ENCODE measurements at places on chromosomes 7 and 10.

DNA sequence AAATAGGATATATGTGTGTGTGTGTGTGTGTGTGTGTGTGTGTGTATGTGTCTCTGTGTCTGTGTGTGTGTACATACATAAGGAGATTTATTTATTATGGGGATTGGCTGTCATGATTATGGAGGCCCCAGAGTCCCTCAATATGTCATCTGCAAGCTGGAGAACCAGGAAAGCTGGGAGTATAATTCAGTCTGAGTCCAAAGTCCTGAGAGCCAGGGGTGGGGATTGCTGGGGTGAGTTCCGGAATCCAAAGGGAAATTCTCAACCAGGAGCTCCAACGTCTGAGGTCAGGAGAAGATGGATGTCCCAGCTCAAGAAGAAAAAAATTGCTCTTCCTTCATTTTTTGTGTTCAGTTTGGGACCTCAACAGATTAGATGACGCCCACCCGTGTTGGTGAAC, 50.7 kb upstream of the PLPP4 start:
- DNase-seq = no peak

DNA sequence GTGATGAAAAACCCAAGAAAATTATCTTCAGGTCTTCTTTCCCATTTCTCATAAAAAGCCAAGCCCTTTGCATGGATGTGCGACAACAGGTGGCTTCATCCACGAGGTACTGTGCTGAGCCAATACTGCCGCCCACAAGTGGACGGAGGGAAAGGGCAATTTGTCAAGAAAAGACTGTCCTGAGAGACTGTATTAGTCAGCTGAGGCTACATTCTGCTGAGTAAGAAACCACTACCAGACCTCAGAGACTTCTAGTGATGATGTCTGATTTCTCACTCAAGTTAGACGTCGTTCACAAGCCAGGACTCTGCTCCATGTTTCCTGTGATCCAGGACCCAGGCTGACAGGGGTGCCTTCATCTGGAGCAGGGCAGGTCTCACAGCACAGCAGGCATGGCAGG, 171.5 kb upstream of the CDCA7L start:
- DNase-seq = no peak

GRCh38 chr10:109277456-109277855, 645.9 kb downstream of the XPNPEP1 start:
- DNase-seq = no peak

DNA sequence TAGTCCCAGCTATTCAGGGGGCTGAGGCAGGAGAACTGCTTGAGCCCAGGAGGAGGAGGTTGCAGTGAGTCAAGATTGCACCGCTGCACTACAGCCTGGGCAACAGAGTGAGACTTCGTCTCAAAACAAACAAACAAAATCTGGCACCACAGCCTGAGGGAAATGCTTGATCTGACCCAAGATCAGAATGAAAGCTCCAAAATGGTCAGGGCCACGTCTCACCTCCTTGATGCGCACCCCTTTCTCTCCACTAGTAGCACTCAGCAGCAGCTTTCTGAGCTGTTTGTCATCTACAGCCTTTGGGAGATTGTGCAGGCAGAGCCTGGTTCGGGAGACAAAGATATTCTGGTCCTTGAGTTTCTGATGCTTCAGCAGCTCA, 22.7 kb downstream of the RBM28 start:
- no peak for DNase-seq

DNA sequence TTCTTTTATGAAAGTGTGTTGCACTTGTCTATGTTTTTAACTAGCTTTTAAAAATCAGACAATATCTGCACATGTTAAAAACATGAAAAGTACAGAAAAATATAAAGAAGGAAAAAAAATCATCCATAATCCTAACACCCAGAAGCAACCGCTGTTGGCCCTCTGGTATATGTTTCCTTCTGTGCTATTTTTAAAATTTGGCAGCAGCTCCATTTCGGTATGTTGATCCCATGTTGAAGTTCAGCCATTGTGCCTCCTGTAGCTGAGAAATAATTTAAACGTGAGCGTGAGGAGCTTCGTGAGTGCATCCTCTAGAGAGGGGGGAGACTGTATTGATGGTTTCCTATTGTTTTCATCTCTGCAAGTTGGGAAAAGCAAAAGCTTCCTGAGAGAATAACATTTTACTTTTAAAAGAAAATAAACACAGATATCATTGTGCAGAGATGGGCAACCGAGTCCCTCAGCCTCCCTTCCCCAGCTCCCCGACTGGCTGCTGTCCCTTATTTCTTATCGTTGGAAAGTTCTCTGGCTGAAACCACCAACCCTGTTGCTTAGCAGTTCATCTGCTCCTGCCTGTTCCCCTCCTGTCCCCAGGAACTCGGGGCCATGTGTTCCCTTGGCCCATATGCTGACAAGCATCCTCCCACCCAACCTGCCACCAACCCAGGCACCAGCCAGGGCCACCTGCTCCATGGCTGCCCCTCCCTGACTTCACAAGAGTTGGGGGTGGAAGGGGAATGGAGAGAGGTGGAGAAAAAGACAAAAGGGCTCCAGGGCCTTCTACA, 499.1 kb upstream of the PODXL start:
- DNase-seq = peak; percentile 14
